ENCODE measurements at places on chromosomes 7 and 10. TPM values are rescaled to one million over a fixed set of nuclear protein-coding genes. Genes with fewer than 3 reads are reported as not detected.

DNA sequence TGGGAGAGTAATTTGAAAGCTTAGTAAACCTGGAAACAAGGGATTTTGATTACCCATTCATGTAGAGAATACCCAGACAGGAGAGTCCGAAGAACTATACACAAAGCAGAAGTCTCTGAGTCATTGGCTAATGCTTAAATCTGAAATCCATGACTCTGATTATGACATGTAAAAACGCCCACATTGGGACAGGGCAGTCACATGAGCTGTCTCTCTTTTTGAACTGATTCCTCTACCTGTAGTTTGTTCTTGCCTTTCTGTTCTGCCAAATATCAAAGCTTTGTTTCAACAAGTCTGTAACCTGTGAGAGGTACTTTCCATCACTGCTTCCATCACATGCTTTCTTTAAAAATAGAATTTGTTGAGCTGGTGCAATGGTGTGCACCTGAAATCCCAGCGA lies 4.3 kb upstream of the GPNMB start:
- no peak overlapping the region for H3K27ac ChIP-seq
- no peaks in the 10 kb centered on the region for H3K4me1 ChIP-seq
- no peaks in the 10 kb centered on the region for H3K36me3 ChIP-seq
- no peak overlapping the region for H3K4me3 ChIP-seq
- no peak for DNase-seq
- peaks cover 22% of the 10 kb centered on the region for H3K27me3 ChIP-seq

- H3K27me3 ChIP-seq, result peaks cover 1% of the 10 kb centered on the region
- H3K27ac ChIP-seq, result no peak overlapping the region
- H3K36me3 ChIP-seq, result no peaks in the 10 kb centered on the region
- no peak for DNase-seq
- H3K4me1 ChIP-seq, result no peaks in the 10 kb centered on the region
These were observed 17.1 kb downstream of the MAGI2 start for GRCh38 chr7:79436378-79436777.

DNA sequence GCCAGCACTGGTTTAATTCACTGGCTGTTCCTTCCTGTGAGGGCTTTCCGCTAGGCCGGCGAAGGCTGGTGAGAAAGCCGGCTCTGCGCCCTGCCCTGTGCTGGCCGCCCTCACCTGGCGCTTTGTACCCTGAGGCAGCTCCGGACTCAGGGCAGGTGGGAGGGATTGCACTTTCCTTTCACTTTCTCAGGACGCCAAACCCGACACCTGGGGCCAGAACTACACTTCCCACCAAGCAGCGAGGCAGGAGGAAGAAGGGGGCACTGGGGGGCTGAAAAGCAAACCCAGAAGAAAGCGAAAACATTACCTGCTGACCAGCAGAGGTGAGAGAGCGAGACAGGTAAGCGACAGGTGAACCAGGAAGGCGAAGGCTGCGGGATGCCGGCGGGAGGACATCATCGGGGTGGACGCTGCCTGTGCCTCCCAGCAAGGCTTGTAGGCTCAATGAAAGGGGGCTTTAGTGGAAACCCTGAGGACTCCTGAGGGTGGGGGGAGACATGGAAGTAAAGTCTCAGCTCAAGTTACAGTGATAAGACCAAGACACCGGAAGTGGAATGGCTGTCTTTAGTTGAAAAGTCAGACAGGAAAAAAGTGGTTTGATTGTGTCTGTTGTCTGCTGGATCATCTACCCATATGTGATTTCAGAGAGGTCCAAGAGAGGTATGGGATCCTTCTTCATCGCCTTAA lies at the start of gene RAB19:
TSS of gene RAB19 (plus strand) at position 181 of the 687 bp plus-strand sequence. CDS start 3,589 bp downstream, outside the sequence.
- peaks cover 8% of the 10 kb centered on the region for H3K36me3 ChIP-seq
- peaks cover 30% of the 10 kb centered on the region for H3K4me1 ChIP-seq
- peak within 1 kb of the TSS; percentile 85 for H3K4me3 ChIP-seq
- peak; percentile 66 for DNase-seq

DNA sequence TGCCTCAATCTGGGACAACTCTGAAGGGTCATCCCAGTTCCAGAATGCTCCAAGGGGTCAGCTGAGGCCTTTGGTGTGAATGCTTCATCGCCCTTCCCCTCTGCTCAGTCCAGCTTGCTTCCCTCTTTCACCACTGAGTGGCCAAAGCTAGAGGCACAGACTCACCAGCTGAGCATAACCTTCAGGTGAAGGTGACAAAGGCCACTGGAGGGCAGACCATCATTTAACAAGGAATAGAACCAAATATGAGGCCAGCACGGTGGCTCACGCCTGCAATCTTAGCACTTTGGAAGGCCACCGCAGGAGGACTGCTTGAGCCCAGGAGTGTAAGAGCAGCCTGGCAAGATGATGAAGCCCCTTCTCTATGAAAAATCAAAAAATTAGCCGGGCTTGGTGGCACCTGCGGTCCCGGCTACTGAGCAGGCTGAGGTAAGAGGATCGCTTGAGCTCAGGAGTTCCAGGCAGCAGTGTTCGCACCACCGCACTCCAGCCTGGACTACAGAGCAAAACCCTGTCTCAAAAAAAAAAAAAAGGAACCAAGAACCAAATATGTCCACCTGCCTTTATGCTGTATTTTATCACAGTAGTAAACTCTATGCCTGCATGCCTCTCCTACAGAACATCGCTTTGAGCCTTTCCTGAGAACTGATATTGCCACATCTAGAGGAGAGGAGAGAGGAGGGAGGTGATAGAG lies 13.4 kb downstream of the PRKAG2 start:
- no peaks in the 10 kb centered on the region for H3K4me1 ChIP-seq
- DNase-seq, result no peak
- H3K36me3 ChIP-seq, result no peaks in the 10 kb centered on the region
- H3K27ac ChIP-seq, result no peak overlapping the region
- H3K4me3 ChIP-seq, result no peak overlapping the region

GRCh38 chr10:99172128-99172738 lies 63.4 kb downstream of the HPSE2 start:
- peaks cover 1% of the 10 kb centered on the region for H3K27me3 ChIP-seq
- peak; percentile 7 for DNase-seq
- no peak overlapping the region for H3K4me3 ChIP-seq
- H3K4me1 ChIP-seq, result no peaks in the 10 kb centered on the region
- no peaks in the 10 kb centered on the region for H3K36me3 ChIP-seq

The ATXN7L1 gene
- 5.3 TPM for total RNA-seq

DNA sequence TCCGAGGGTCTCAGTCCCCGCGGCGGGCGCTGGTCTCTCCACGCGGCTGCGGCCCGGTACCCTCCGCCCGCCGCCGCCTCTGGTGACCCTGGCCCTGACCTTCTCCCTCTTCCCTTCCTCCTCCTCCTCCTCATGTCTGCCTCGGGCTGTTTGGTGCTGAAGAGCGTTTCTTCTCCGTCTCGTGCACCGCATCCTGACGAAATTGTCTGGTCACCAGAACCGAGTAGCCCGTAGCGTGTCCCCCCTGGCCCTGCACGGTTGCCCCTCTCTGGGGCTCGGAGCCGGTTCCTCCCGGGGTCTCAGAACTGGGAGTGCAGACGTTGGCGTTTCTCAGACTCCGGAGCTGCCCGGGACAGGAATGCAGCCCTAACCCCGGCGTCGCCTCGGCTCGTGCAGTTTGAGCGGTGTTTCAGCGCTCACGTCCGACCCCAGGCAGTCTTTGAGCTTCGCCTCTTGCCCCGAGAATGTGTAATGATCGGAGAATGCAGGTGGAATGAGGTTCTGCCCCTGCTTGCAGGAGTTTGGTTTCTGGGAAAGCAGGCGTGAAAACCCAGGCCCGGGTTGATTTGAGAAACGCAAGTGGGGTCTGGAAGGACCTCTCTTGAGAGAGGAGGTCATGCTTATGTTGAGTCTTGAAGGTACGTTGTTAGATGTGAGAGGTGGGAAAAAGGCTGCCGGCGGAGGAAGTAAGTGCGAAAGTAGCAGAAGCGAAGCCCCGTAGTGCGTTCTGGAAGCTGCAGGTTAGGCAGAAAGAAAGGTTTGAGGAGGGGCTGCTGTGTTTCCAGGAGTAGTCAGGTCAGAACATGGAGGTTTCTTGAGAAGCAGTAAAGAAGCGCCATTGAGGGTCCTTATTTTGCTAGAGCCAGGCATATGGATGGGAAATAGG lies 743 bp downstream of the RBM17 start:
- H3K4me1 ChIP-seq, result peaks cover 62% of the 10 kb centered on the region
- H3K27me3 ChIP-seq, result no peaks in the 10 kb centered on the region
- H3K27ac ChIP-seq, result peak overlapping the region; percentile 81
- peak overlapping the region; percentile 84 for H3K4me3 ChIP-seq

DNA sequence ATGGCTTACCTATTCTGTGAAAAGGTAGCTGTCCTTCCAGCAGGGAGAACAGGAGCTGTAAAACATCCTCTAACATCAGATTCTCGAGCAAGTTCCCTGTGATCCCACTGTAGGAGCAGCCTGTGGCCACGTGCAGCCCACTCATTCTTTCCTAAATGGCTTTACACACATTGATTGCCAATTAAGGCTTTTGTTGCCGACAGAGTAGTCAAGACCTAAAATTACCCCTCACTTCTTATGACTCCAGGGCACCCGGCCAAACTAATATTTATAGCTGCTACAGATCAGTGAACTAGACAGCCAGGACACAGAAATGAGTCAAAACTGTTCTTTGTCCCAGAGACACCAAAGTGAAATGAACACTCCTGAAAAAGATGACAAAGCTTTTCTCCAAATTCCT lies 832.1 kb downstream of the SORCS3 start:
- no peak overlapping the region for H3K4me3 ChIP-seq
- H3K36me3 ChIP-seq, result no peaks in the 10 kb centered on the region
- H3K27me3 ChIP-seq, result no peaks in the 10 kb centered on the region

GRCh38 chr10:21715531-21716195 lies 181.6 kb downstream of the MLLT10 start:
- DNase-seq, result no peak
- peaks cover 10% of the 10 kb centered on the region for H3K4me1 ChIP-seq
- no peak overlapping the region for H3K27ac ChIP-seq
- no peaks in the 10 kb centered on the region for H3K27me3 ChIP-seq
- no peak overlapping the region for H3K4me3 ChIP-seq

Data from activated CD8-positive, alpha-beta T cell treated with anti-CD3 and anti-CD28 coated beads for 36 hours (primary cell).